ENCODE measurements at places on chromosomes 16 and 17.
A peak's percentile ranks its signal among the peaks of the same experiment; 100 is the strongest.

DNA sequence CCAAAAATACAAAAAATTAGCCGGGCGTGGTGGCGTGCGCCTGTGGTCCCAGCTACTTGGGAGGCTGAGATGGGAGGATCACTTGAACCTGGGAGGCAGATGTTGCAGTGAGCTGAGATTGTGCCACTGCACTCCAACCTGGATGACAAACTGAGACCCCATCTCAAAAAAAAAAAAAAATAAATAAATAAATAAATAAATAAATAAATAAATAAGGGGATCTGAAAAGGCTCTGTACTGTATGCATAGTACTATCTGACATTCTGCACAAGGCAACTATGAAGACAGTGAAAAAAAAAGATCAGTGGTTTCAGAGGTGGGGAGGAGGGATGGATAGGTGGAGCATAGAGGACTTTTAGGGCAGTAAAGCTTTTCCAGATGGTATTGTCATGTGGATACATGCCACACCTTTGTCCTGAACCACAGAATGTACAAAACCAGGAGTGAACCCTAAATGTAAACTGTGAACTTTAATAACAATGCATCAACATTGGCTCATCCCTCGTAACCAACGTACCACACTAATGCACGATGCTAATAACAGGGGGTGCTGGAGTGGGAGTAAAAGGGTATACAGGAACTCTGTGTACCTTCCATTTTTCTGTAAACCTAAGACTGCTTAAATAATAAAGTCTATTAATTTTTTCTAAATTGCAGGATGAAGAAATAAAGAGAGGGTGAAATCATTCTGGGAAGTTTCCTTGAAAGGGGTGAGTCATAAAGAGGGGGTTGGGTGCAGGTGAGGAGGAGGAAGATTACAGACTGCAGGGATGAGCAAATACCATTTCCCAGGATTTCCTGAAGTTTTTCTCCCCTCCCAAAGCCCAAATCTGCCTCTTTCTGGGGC, 155.8 kb upstream of the SDK2 start:
- DNase-seq: no peak

- peak; percentile 60 for DNase-seq
These were observed 72.3 kb upstream of the CCL1 start for GRCh38 chr17:34435182-34435928.

DNA sequence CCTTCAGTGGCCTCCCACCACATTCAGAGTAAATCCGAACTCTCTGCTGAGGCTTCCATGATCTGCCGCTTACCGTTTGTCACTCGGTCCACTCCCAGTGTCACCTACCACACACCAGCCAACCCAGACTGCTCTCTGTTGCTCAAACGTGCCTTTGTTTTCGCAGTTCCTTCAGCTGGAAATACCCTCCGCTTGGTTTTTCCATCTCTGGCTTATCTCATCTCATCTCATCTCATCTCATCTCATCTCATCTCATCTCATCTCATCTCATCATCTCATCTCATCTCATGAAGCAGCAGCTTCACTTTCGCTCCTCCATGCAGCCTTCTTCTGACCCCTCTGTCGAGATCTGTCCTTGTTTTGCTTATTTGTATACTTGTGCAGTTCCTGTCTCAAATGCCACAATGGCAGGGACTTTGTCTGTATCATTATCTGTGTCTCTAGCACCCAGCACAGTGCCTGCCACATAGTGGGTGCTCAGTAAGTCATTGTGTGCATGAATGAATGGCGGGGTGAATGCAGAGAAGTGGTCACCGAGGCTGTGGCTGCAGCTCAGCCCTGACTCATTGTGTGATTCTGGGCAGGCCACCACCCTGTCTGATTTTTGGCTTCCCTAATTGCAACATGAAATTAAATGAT, 3.8 kb upstream of the SNX20 start:
- DNase-seq: no peak

DNA sequence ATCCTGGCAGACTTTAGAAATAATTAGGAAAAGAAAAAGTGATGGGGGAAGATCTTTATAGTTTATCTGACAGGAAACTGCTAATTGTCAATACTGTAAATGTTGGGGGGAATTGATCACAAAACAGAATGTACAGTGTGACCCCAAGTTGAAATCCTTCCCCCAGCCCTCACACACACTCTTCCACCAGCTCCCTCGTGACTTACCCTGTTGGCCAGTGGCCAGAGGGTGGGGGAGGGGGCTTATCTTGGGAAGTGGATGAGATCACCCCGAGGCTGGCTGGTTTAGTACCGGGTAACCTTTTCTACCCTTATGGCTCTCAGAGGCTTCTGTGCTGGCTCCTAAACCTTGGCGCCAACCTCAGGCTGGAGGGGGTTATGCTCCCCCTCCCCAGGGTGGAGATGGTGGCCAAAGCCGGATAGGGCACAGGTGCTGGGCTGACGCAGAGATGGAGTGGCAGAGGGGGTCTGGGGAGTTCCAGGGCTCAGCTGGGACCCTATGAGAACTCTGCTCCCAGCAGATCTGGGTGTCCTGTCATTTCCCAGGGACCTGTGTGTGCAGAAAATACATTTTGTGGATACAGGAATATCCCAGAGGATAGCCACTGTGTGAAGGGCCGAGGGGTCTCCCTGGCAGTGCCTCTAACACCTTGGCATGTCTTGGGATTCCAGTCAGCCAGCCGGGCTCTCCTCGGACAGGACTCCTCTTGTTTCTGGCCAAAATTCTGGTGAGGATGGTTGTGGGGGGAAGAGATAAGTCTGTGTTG, 18.6 kb downstream of the CDH16 start:
- peak; percentile 16 for DNase-seq

GRCh38 chr17:74031316-74032090, 172.0 kb upstream of the RPL38 start:
- DNase-seq: no peak

DNA sequence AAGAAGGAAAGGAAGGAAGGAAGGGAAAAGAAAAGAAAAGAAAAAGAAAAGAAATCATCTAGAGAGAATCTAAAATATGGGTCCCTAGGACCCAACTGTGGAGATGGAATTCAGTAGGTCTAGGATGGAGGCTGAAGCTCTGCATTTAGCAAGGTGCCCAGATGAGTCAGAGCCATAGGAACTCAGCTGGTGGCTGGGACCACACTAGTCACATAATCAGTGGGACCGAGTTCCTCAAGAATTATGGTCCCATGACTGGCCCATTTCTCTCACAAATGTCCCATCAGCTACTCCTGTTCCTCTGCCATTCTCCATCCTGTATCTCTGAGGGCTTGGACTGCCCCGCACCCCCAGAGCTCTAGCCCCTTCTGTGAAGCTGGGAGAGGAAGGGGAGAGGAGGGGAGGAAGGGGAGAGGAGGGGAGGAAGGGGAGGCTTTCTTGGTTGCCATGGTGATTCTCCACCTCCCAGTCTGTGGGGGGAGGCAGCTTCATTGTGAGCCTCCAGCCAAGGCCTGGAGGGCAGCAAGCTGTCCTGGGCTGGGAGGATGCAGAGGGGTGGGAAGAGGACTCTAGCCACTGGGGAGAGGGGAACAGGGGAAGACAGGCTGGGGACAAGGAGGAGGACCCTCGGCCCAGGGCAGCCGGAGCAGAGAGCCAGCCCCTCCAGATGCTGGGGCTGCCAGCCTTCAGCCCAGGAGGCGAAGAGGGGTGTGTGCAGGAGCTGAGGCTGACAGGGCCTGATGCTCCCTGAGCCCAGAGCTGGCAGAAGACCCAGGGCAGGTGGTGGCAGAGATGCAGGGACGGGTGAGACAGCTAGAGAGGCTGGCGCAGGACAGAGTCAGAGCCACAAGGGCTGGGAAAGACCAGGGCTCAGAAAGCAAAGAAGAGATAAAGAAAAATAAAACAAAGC, 37.8 kb upstream of the LHX1 start:
- no peak for DNase-seq

DNA sequence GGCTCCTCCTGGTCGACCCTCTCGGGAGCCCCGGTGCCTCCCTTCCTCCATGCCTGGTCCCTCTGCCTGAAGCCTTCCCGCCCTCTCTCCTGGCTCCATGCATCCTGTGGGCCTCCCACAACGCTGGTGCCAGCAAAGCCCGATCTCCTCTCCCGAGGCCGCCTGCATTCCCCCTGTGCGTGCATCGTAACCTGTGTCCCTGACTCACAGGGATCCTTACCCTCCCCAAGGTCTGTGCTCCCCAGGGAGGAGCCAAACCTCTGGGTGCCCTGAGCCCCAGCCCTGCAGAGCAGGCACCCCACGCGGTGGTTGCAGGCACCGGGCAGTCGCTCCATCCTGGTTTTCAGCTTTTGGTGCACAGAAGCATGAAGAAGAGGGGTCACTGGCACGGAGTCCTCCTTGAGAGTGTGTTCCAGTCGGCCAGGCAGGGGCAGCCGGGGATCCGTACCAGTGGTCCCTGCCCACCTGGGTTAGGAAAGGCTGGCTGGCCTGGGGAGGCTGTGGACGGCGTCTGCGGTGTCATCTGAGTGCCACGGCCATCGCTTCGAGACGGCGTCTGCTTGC, 1.8 kb upstream of the ENPP7 start:
- no peak for DNase-seq

DNA sequence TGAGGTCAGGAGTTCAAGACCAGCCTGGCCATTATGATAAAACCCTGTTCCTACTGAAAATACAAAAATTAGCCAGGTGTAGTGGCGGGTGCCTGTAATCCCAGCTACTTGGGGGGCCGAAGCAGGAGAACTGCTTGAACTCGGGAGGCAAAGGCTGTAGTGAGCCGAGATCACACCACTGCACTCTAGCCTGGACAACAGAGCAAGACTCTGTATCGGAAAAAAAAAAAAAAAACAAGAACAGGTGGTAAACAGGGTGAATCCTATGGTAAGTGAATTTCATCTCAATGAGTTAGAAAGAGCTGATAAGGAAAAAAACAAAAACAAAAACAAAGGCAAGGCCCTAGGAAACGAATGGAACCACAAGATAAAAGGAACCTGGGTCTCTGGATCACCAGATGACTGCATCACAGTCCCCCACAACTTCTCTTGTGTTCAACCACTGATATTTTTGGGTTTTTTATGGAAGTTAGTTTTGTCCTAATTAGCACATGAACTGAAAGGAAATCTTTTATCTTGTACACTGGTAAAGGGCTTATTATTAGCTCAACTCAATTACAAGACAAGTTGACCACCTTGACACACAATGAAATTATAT, 21.0 kb downstream of the GLG1 start:
- DNase-seq: no peak

DNA sequence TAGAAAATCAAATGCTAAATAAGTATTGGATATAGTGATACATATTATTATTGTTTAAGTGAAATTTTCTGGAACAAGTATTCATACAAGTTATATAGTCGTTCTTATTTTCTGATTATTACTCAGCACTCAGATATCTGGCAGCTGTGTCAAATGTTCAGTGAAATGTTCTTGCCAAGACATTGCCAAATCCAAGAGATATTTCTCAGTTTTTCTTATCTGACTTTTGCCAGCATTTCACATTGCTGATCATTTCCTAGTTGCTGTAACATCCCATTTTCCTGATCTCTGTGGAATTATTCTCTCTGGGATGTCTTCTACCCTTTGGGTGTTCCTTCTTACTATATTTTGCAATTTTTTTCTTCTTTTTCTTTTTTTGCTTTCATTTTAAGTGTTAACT, 262.3 kb downstream of the KIF2B start:
- no peak for DNase-seq

Data from NCI-H1105 treated with DMSO at 0.1 percent for 48 hours (cell line).